ENCODE measurements at places on chromosomes 3 and 15.

- DNase-seq: no peak
These were observed 65.5 kb downstream of the ARHGAP31 start for GRCh38 chr3:119359476-119360326.

- no peak for DNase-seq
These were observed 12.2 kb downstream of the CHST13 start for GRCh38 chr3:126536126-126536525.

DNA sequence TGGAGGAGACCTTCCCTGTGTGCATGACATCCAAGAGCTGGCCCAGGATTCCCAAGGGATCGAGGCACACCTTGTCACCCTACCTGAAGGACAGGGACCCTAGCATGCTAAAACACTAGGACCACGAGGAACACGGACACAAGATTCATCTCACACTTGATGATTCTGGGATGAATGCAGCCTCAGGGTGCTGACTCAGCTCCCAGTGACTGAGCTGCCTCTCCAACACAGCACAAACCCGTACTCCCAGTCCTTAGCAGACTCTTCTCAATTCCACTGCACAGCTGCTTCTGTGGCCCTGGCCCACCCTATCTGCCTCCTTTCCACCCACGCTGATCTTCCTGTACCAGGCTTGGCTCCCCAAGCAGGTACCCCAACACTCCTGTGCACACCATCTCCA, 9.1 kb upstream of the OXTR start:
- DNase-seq: no peak

- DNase-seq: no peak
These were observed 26.7 kb downstream of the ABHD2 start for GRCh38 chr15:89114990-89115389.

GRCh38 chr3:126157083-126157768, 23.2 kb downstream of the ALDH1L1 start:
- DNase-seq: no peak

GRCh38 chr3:138267083-138267482, 62.6 kb downstream of the NME9 start:
- no peak for DNase-seq

GRCh38 chr3:31449318-31449717, 83.4 kb upstream of the STT3B start:
- DNase-seq: no peak

GRCh38 chr3:43794776-43795175, 104.0 kb downstream of the ABHD5 start:
- no peak for DNase-seq

DNA sequence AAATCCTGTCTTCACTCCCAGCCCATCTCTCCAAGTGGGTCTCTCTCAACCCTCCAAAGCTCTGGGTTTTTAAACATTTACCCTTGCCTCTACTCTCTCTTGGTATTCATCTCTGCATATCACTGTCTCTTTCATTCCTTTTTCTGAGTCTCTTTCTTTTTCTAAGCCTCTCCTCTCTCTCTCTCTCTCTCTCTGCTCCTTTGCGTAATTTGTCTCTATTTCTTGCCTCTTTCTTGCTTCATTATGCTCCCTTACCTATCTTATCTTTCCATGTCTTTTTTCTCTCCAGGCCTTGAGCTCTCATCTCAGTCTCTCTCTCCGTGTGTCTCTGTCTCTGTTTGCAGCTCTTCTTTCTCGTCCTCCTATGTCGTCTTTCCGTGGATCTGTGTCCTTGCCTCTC, 678 bp upstream of the SCAMP5 start:
- DNase-seq: no peak

GRCh38 chr3:16528581-16528993, 15.1 kb upstream of the RFTN1 start:
- no peak for DNase-seq

GRCh38 chr15:100642950-100643338, 40.6 kb downstream of the ASB7 start:
- DNase-seq: no peak

DNA sequence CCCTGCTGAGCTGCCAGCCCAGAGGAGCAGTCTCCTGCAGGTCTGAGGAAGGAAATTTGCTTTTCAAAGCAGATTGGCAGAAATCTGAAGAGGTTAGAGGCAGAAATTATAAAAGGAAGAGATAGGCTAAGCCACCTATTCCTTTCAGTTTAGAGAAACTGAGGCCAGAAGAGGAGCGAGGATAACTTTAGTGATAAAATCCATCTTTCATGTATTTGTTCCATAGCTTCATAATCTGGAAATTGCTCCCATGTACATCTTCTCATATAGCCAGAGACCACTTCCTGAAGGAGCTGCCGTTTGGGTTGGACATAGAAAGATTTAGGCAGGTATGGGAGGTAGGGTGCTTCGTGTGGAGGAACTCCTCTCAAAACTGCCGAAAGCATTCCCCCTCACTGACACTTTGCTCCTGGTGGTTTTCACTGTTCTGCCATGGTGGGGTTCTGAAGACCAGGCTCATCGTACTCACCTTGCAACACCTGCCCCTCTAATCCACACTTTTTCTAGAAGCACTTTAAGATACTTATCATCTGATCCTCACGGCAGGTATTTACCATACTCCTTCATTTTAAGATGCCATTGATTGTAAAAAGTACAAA, 670 bp upstream of the ACAP2 start:
- no peak for DNase-seq

- peak; percentile 36 for DNase-seq
These were observed 26.2 kb downstream of the MAP4 start for GRCh38 chr3:47989981-47990440.

DNA sequence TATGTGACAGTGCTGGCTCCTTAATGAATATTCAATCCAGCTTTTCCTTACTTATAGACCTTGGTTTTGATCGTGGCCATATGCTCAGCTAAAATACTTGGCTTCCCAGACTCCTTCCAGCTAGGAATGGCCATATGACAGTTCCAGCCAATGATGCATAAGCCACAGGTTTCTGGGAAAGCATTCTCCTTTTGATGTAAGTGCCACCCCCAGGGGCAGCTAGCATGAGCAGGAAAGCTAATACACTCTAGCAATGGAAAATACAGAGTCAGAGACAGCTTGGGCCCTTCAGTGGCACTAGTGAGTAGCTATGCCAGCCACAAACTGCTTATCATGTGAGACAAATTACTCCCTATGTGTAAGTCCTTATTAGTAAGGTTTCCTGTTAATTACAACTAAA, 26.7 kb downstream of the TBC1D2B start:
- no peak for DNase-seq

DNA sequence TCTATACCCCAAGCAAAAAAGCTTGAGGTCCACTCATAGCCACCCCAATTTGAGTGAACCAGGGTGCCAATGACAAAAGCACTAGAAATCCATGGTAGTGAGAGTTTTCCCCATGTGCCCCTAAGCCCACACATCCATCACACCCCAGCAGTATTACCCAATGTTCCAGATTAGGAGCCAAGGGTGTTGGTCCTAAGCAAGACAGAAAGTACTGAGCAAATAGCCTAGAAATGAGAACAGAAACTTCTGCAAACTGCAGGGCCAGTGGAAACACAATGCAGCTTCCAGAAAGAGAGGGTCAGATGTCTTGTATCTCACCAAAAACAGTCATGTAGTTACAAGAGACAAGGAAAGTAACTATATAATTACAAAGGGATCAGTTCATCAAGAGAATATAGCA, 10.9 kb upstream of the OXTR start:
- no peak for DNase-seq

DNA sequence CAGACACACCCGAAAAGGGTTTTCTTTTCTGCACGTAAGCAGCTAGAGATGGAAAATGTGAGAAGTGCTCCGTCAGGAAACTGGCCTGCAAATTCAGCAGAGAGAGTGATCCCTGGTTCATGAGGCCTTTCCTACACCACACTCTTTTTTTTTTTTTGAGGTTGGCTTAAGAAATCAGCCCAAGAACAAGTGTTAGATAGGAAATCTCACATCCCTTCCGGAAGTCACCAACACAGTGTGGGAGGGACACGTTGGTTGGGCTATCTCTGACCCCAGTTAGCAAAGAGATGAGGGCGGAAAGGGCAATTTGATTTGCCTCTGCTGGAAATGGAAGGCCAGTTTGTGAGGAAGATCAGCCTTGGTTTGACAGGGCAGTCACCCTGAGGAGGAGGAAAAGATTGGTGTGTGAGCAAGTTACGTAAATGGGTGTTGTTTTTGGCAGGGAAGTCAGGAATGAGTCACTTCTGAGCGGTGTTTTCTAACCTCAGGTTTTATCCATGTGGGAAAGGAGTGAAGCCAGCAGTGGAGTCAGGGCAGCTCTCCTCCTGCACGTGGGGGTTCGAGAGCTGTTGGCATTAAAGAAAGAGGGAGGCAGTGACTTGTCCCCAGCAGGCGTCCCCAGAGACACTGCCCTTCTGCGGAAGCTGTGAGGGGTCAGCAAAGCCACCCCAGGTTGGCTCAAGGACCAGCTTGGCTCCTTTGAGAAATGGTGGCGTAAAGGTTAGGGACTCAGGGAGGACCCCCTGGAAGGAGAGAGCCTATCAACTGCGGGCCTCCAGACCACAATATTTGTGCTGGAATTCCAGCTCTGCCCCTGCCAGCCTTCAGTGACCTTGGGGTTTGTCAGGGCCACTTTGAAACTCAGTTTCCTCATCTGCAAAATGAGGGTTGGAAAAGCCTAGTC, 237.6 kb upstream of the BHLHE40 start:
- DNase-seq: no peak

- no peak for DNase-seq
These were observed 7.2 kb downstream of the UROC1 start for GRCh38 chr3:126510308-126510910.

GRCh38 chr15:75051191-75051608, 27.8 kb downstream of the PPCDC start:
- DNase-seq: no peak

DNA sequence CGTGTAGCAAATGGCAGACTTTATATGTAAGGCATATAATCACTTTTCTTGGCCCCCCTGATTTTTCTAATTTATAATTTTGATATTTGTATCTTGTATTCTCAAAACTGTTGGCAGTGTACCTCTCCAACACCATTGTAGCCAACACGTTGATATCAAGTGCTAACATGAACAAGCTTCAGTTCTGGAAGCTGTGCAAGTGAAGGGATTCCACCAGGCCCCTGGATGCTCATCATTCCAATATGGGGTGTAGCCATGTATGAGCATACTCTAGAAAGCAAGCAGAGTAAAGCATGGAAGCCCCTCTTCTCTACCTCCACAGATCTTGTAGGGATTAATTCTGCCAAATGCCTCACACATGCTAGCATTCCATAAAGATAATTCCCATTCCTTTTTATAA, 211.3 kb downstream of the MYRIP start:
- DNase-seq: no peak

DNA sequence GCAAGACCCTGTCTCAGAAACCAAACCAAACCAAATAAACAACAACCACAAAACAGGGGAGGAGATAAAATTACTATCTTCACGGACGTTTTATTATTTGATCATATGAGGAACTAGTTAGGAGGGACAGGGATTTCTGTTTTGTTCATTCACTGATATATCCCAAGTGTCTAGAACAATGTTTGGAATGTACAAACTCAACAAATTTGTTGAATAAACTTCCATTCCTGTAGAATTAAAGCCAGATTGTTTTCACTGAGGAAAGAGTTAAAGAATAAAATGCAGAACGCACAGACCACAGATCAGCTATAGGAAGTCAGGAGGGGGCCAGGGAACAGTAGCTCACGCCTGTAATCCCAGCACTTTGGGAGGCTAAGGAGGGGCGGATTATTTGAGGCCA, 6.5 kb upstream of the STRC start:
- no peak for DNase-seq

DNA sequence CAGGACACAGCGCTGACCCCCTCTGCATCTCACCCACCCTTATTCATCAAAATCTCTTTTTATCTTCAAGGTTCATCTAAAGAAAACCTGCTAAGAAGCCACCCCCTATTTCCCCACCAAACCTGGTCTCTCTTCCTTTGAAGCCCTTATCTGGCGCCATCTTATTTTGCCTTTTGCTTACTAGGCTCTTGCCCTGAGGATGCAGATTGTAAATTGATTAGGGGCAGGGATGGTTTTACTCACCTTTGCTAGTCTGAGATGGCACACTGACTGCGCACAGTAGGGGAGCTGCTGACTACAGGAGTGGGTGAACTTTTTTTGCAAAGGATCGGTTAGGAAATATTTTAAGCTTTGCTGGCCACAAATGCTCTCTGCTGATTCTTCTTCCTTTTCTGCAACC, 78.9 kb upstream of the BHLHE40 start:
- no peak for DNase-seq

DNA sequence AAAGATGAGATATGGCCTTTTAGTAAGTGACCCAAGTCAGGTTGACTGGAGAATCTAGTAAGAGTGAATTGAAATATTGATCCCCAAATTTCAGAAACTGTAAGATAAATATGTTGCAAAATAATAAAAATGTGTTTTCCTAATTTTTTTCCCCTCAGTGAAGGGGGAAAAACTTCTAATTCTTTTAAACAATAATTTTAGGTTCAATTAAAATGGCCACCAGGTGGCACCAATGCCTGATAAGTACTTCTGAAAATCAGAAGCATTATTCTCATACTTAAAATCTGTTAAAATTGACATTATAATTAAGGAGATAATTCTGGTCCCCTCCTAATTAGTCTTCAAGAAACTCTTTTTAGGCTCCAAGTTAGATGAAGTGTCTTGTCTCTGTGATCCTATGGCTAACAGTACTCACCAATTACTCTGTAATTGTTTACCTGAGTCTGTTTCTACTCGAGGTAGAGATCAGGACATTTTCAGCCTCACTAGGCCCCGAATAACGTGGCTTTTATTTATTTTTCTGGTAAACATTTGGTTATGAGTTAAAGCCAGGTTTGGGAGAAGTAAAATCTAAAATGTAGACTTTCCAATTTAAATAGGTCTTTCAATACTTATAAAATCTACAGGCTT, 52.6 kb downstream of the NMD3 start:
- no peak for DNase-seq

GRCh38 chr15:67784090-67784781, 41.1 kb upstream of the SKOR1 start:
- no peak for DNase-seq

DNA sequence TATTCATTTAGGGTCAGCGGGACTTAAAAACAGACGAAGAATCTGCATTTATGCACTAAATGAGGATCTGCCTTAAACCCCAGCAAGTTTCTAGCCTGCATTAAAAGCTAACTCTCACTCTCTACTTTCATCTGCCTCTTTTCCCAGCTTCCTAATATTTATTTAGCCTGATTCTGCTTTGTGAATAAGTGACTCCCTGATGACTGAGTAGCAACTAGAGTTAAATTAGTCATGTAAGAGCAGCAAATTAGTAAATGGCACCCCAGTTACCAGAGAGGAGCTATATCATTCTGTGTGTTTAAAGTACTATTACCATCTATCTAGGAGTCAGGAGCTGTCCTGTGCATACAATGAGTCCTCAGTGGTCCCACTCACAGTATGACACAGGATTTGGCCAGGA, 391.0 kb upstream of the RORA start:
- DNase-seq: no peak

DNA sequence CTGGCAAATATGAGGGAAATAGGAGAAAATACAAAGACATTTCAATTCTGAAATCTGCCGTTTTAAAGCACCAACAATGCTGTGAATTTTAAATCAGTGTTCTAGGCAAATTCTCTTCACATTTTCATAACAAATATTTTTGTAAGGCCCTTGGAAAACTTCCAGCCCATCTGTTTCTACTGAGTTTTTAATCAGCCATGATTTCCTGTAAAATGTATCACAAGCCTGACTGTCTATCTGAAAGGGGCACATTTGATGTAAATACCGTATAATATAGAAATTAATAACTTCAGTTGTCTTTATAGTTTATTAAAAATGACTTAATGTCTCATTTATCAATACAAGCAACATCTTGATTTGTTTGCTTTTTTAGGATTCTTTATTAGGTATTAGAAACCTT, 454.7 kb downstream of the PYDC2 start:
- no peak for DNase-seq

- DNase-seq: no peak
These were observed 35.8 kb downstream of the GLDN start for GRCh38 chr15:51377038-51377786.
